Activated B cell treated with CpG ODN at 0.5 μM for 24 hours (primary cell): ENCODE measurements at places on chromosomes 16 and 17.

- H3K4me1 ChIP-seq, result no peaks in the 10 kb centered on the region
- DNase-seq, result no peak
- no peak overlapping the region for H3K4me3 ChIP-seq
- no peaks in the 10 kb centered on the region for H3K27me3 ChIP-seq
Observed at GRCh38 chr17:28524476-28525424, 18.6 kb downstream of the FOXN1 start.

- H3K4me3 ChIP-seq, result peak overlapping the region; percentile 89
- DNase-seq, result no peak
- H3K27me3 ChIP-seq, result no peaks in the 10 kb centered on the region
- H3K27ac ChIP-seq, result peak overlapping the region; percentile 78
Observed at GRCh38 chr16:48608871-48609651, 919 bp downstream of the N4BP1 start.

GRCh38 chr16:79042886-79043285, 557.7 kb downstream of the MAF start:
- H3K36me3 ChIP-seq, result no peaks in the 10 kb centered on the region
- H3K4me1 ChIP-seq, result no peaks in the 10 kb centered on the region
- H3K27ac ChIP-seq, result no peak overlapping the region
- no peaks in the 10 kb centered on the region for H3K27me3 ChIP-seq

DNA sequence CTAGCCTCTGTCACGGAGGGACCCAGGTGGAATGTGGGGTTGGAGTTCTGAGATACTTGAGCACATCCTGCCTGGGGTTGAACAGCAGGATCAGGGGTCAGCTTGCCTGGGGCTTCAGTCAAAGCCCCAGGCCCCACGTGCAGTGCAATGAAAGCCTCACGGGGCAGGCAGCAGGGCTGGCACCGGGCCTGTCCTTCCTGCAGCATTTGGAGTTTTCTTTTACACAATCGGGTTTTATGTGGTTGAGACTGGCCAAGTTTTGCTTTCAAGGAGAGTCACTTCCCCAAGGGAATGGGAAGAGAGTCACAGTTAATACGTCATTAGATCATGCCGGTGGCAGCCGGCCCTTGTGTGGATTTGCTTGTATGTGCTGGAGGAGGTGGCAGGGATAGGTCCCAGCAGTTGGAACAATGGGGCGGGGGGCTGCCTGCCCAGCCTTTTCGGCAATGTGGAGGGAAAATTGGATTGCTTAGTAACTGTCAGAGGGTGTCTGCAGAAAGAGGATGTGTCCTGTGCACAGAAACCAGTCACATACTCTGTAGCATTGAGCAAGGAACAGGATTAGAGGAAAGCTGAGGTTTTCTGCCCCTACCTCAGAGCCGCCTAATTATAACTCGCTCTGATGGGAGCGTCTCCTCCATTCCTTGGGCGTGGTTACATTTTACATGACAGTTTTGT, 4.5 kb downstream of the RMI2 start:
- H3K36me3 ChIP-seq, result peaks cover 12% of the 10 kb centered on the region
- no peak overlapping the region for H3K4me3 ChIP-seq
- no peaks in the 10 kb centered on the region for H3K27me3 ChIP-seq
- H3K27ac ChIP-seq, result no peak overlapping the region
- DNase-seq, result no peak

DNA sequence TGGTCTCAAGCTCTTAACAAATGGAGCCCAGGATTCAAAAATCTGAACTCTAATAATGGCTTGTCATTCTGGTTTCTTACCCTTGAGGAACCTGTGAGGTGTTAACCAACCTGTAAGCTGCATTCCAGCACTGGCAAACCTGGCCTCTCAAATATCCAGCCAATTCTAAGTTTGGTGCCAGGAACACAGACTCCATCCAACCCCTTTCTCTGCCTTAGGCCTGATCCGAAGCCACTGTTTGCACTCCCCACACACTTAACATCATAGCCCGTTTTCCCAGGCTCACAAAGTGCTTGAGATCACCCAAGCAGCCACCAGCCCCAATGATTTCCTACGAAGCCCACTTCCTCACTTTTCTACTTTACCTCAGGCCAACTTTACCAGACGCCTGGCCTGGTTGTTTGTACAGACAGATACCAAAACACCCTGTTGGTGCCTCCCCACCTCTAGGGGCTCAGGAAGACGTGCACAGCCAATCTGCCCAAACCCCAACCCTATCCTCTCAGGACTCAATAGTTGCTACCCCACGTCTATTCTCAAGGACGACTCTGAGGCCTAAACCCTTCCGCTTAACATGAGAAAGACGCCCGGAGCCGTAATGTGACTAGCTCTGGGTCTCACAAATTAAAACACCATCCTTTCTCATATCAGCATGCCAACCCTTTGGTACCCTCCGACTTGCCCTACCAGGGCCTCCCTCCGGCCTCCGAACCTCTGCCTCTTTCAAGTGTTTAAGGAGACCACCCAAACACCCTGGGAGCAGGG, 3.2 kb upstream of the PER1 start:
- H3K4me1 ChIP-seq, result peaks cover 46% of the 10 kb centered on the region
- no peak for DNase-seq
- H3K4me3 ChIP-seq, result no peak overlapping the region
- H3K27me3 ChIP-seq, result no peaks in the 10 kb centered on the region

DNA sequence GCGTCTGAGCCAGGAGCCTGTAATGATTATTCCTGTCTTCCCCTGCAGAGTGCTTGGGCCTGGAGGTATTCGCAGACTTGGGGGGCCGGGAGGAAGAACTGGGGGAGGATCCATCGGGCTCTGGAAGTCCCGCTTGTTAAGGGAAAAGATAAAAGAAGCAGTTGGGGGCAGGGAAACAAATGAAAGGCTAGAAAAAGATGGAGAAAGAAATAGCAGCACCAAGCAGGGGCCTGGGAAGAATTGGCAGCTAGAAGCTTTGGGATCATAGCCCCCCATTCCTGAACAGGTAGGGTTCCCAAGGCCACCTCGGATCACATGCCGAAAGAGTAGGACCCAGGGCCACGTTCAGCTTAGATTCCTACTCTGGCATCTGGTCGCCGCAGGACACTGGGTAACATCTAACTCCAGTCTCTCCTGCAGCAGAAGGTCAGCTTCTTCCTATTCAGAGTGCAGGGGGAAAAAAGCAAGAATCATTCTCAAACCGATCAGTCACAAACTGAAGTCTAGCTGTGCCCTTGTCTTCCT, 23.6 kb downstream of the ADAM11 start:
- peaks cover 9% of the 10 kb centered on the region for H3K4me1 ChIP-seq
- no peak overlapping the region for H3K4me3 ChIP-seq
- no peaks in the 10 kb centered on the region for H3K36me3 ChIP-seq
- H3K27ac ChIP-seq, result no peak overlapping the region
- DNase-seq, result no peak
- H3K27me3 ChIP-seq, result peaks cover 4% of the 10 kb centered on the region

DNA sequence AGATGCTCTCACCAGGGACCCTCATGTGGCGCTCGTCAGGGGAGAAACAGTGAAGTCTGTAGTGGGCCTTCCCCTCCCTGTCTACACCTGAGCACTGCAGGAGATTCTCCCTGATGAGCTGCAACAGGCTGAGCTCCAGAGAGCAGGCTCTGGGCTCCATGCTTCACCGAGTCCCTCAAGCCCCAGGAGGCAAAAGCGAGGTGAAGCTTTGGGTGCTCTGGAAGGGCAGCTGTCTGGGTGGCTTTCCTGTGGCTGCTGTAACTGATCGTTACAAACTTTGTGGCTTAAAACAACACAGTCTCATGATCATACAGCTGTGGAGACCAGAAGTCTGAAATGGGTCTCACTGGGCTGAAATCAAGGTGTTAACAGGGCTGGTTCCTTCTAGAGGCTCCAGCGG, 12.1 kb upstream of the CD300LD start:
- H3K27me3 ChIP-seq, result peaks cover 8% of the 10 kb centered on the region
- H3K36me3 ChIP-seq, result no peaks in the 10 kb centered on the region
- H3K4me3 ChIP-seq, result peak overlapping the region; percentile 13
- no peak overlapping the region for H3K27ac ChIP-seq
- DNase-seq, result no peak

GRCh38 chr17:33241390-33241789, 51.7 kb downstream of the ASIC2 start:
- no peaks in the 10 kb centered on the region for H3K4me1 ChIP-seq
- no peak for DNase-seq
- H3K4me3 ChIP-seq, result no peak overlapping the region
- no peak overlapping the region for H3K27ac ChIP-seq
- no peaks in the 10 kb centered on the region for H3K36me3 ChIP-seq

DNA sequence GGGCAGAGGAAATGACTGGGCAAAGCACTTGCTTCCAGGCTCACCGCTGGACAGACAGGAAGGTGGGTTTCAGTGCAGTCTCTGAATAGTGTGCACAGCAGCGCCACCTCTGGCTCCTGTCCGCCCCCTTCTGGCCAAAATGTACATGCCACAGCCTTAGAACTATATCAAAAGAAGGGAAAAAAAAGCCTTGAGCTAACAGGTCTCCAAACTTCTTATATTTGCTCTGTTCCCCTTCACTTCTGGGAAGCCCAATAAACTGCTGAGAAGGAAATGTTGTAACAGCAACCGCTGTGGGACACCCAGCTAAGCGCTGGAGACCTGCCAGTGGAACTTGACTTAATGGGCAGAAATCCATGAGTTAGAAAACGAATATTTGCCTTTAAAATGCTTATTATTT, 17.5 kb downstream of the COG7 start:
- H3K4me1 ChIP-seq, result peaks cover 8% of the 10 kb centered on the region
- DNase-seq, result peak; percentile 41
- H3K27ac ChIP-seq, result no peak overlapping the region
- no peaks in the 10 kb centered on the region for H3K27me3 ChIP-seq
- H3K4me3 ChIP-seq, result no peak overlapping the region

DNA sequence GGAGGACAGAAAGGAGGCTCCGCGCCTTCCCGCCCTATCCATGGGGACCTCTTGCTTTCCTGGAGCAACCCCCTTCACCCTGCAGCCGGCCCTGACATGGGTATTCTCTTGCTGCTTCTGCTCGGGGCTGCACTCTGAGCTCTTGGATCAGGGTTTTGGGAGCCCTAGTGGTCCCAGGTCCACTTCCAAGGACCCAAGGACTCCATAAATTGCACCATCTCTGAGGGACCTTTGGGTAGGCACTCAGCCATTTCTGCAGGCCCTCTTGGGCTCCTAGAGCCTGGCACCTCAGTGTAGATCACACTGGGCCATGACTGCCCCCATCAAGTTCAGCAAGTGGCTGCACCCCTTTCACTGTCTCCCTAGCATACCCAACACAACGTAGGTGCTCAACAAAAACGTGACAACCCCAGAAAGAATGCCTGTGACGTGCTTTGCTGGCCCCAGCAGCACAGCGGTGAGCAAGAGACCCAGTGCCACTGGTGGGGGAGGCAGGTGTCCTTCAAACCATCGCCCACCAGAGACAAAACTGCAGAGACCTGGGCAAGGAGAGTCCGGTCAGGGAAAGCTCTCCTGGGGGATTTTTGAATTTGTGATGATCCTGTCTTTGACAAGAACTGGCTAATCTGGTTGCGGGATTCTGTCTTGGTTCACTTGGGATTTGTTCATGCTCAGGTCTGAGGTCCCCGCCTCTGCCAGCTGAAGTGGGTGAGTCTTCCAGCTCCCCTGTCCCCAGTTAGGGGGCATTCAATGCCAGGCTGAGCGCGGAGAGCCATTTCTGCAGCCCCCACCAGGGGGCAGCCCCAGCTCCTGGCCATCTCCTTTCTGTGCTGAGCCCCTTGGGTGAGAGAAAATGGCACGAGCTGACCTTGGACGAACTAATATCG, 2.5 kb upstream of the RAB11FIP4 start:
- H3K36me3 ChIP-seq, result no peaks in the 10 kb centered on the region
- DNase-seq, result peak; percentile 46
- H3K4me3 ChIP-seq, result no peak overlapping the region
- peaks cover 15% of the 10 kb centered on the region for H3K4me1 ChIP-seq

- H3K36me3 ChIP-seq, result peaks cover 64% of the 10 kb centered on the region
- no peak for DNase-seq
- no peak overlapping the region for H3K27ac ChIP-seq
- peaks cover 6% of the 10 kb centered on the region for H3K4me1 ChIP-seq
- H3K27me3 ChIP-seq, result no peaks in the 10 kb centered on the region
Observed at GRCh38 chr17:16447676-16448075, 32.3 kb downstream of the TRPV2 start.

- H3K36me3 ChIP-seq, result no peaks in the 10 kb centered on the region
- H3K27ac ChIP-seq, result no peak overlapping the region
- no peak for DNase-seq
- no peaks in the 10 kb centered on the region for H3K27me3 ChIP-seq
- H3K4me1 ChIP-seq, result no peaks in the 10 kb centered on the region
Observed at GRCh38 chr17:71192039-71192555, 928.7 kb upstream of the SOX9 start.

GRCh38 chr16:59042301-59042700, 308.2 kb upstream of the GOT2 start:
- no peak overlapping the region for H3K27ac ChIP-seq
- H3K27me3 ChIP-seq, result no peaks in the 10 kb centered on the region
- no peak for DNase-seq
- H3K4me1 ChIP-seq, result no peaks in the 10 kb centered on the region

DNA sequence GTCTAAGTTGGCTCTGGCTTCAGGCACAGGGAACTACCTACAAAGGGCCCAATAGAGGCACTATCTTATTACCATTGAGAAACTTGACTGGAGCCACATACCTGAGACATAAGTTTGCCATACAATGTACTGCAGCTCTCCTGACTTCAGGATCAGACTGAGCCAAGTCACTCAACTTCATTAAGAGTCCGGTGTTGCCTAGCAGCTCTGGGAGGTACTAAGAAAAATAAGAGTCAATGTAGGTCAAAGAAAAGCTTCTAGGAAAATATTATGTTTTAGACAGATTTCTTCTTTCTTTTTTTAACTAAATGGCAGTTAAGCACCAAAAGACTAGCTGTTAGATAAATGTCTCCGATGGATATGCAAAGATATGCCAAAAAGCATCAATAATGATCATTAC, 5.7 kb downstream of the HEATR6 start:
- H3K27ac ChIP-seq, result no peak overlapping the region
- H3K4me1 ChIP-seq, result peaks cover 14% of the 10 kb centered on the region
- no peak overlapping the region for H3K4me3 ChIP-seq
- DNase-seq, result no peak
- H3K27me3 ChIP-seq, result no peaks in the 10 kb centered on the region
- peaks cover 69% of the 10 kb centered on the region for H3K36me3 ChIP-seq

DNA sequence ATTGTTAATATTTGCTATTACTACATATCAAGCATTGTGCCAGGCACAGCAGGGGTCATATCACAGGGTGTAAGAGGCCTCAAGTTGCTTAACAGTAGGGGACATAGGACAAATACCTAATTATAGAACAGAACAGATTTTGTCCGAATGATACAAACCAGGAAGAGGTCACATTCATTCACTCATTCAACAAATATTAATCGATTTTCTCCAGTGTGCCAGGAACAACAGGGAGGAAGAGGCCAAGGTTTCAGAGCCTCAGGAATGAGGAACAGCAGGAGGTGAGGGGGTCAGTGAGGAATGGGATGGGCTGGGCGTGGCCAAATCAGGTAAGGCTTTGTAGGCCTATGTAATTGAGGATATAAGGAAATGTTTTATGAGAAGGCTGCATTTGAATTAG, 11.2 kb upstream of the CHST4 start:
- H3K27me3 ChIP-seq, result peaks cover 9% of the 10 kb centered on the region
- no peak for DNase-seq
- no peaks in the 10 kb centered on the region for H3K36me3 ChIP-seq
- H3K4me3 ChIP-seq, result no peak overlapping the region
- no peak overlapping the region for H3K27ac ChIP-seq
